Activated T-cell treated with anti-CD3 and anti-CD28 coated beads, Interleukin-2, amount 50 U/mL, for 72 hours (primary cell): ENCODE measurements at places on chromosomes 16 and 17.

- H3K36me3 ChIP-seq = no peaks in the 10 kb centered on the region
- H3K4me1 ChIP-seq = no peaks in the 10 kb centered on the region
- H3K27ac ChIP-seq = no peak overlapping the region
Observed at GRCh38 chr16:54268340-54268739, 18.2 kb downstream of the IRX3 start.

DNA sequence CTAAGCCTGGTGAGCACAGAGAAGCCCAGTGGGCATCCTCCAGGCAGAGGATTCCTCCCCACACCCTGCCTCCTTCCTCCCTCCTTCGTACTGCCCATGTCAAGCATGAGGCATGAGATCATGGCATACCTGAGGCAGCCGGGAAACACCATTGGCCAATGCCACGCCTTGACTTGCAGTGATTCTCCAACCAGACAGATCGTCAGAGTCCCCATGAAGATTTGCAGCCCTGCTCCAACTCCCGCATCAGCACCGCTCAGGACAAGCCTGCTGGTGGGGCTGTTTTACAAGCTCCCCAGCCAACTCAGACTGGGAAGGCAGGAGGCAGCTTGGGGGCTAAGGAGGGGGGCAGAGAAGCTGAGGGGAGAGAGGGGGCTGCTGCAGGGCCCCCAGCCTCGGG lies 2.9 kb upstream of the KRT16 start:
- no peaks in the 10 kb centered on the region for H3K36me3 ChIP-seq
- no peak for DNase-seq
- no peaks in the 10 kb centered on the region for H3K4me1 ChIP-seq

- no peak for DNase-seq
- H3K27me3 ChIP-seq = no peaks in the 10 kb centered on the region
- H3K27ac ChIP-seq = no peak overlapping the region
Observed at GRCh38 chr16:56295739-56296527, 104.6 kb downstream of the GNAO1 start.

- H3K36me3 ChIP-seq = no peaks in the 10 kb centered on the region
- H3K27me3 ChIP-seq = no peaks in the 10 kb centered on the region
- H3K4me1 ChIP-seq = peaks cover 32% of the 10 kb centered on the region
- no peak for DNase-seq
- H3K4me3 ChIP-seq = no peak overlapping the region
- H3K27ac ChIP-seq = no peak overlapping the region
Observed at GRCh38 chr16:87471278-87472141, 21.3 kb downstream of the ZCCHC14 start.

DNA sequence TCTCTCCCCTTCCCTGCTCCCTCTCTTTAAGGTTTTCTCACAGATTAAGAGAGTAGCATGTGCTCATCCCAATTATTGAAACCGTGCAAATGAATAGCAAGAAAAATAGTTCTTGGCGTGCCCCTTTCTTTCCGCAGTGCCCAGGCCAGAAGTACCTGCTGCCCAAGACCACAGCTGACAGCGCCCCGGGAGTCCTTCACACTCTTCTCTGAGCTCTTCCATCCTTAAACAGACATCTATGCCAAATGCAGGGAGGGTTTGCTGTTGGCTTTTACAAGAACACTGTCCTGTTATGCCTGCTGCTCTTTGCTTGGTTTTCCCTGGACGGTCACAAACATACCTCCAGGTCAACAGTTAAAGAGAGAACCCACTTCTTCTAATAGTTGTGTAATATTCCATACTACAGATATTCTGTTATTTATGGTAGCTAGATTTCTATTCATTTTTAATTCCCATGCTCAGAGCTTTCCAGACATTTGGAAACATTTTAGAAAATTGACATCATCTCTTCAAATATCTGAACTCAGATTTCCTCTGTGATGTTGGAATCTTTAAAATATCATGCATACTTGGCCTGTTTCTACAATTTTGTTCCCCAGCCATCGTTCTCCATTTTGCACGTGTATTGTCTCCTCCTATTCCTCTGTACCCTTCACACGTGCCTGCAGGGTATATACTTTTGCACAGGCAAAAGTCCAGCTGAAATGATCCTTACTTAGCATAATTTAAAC lies 416.7 kb downstream of the WWOX start:
- no peaks in the 10 kb centered on the region for H3K36me3 ChIP-seq
- no peaks in the 10 kb centered on the region for H3K27me3 ChIP-seq
- DNase-seq = no peak
- no peak overlapping the region for H3K27ac ChIP-seq
- no peak overlapping the region for H3K4me3 ChIP-seq

DNA sequence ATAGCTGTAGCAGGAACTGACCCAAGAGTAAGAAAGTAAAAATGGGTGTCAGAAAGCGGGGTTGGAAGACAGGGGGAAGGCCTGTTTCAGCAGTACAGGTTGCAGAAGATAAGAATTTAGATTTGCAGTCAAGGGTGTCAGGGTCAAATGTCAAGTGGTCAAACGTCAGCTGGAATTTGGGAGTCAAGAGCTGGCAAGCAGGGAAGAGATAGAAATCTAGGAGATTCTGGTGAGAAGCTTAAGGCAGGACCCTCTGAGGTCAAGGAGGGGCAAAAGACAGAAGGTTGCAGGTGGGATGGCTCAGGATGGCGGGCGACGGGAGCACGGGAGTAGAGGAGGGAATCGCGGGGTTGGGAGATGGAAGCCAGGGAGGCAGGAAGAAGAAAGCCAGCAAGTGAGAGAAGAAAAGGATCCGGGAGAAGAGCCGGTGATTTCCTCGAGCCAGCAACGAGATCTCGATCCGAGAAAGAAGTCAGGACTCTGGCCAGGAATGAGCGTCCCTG lies 335 bp downstream of the SLC25A35 start:
- peaks cover 18% of the 10 kb centered on the region for H3K4me1 ChIP-seq
- H3K27me3 ChIP-seq = no peaks in the 10 kb centered on the region
- peak overlapping the region; percentile 86 for H3K4me3 ChIP-seq
- peak overlapping the region; percentile 58 for H3K27ac ChIP-seq

DNA sequence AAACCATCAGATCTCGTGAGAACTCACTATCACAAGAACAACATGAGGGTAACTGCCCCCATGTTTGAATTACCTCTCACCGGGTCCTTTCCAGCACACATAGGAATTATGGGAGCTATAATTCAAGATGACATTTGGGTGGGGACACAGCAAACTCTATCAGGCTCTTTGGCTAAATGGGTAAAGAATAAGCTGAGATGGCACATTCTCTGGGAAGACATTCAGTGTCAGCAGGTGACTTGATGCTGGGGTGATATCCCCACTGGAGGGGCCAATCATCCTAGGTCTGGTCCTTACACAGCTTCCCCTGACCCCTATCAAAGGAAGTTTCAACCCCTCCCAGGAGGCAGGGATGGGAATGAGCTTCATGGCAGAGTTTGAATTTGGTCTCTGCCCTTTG lies 664.0 kb upstream of the EEF2KMT start:
- H3K4me3 ChIP-seq = no peak overlapping the region
- no peaks in the 10 kb centered on the region for H3K4me1 ChIP-seq
- H3K27me3 ChIP-seq = no peaks in the 10 kb centered on the region
- H3K36me3 ChIP-seq = no peaks in the 10 kb centered on the region
- DNase-seq = no peak

DNA sequence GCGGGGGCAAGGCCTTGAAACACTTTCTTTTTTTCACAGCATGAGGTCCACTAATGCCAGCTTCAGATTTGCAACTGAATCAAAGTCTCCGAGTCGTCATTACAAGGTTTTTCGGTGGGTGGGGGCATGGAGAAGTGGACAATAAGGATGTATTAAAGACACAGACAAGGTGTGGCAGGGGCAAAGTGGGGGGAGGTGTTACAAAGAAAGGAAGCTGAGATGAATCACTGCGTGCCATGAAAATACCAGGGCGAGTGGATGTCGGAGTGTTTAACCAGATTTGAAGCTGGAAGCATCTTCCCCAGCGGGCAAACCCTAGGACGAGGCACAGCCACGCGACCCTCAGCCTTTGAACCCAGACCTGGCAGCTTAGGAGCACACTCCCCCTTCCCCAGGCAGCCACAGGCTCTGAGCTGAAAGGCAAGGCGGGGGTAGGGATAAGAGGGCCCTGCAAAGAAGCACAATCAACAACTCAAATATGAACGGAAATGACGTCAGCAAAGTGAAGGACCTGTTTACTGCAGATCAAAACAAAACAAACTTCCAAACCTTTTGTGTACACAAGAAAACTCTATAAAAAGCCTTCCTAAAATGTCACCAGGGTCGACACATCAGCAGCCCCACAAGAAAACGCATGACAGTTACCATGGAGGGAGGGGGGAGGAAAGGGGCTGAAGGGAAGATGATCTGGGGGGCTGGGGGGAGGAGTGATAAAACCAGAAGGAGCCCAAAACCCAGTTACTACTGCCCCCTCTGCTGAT lies 5.6 kb upstream of the ZFHX3 start:
- H3K4me1 ChIP-seq = peaks cover 8% of the 10 kb centered on the region
- peaks cover 30% of the 10 kb centered on the region for H3K27me3 ChIP-seq
- no peak overlapping the region for H3K4me3 ChIP-seq
- H3K27ac ChIP-seq = no peak overlapping the region
- H3K36me3 ChIP-seq = peaks cover 4% of the 10 kb centered on the region

GRCh38 chr17:64203630-64204029 lies 59.4 kb downstream of the TEX2 start:
- H3K4me1 ChIP-seq = peaks cover 43% of the 10 kb centered on the region
- H3K27me3 ChIP-seq = no peaks in the 10 kb centered on the region
- H3K27ac ChIP-seq = no peak overlapping the region
- H3K36me3 ChIP-seq = no peaks in the 10 kb centered on the region
- DNase-seq = no peak

- DNase-seq = no peak
- H3K27me3 ChIP-seq = peaks cover 21% of the 10 kb centered on the region
- no peak overlapping the region for H3K4me3 ChIP-seq
- no peaks in the 10 kb centered on the region for H3K4me1 ChIP-seq
Observed at GRCh38 chr16:49351096-49351487, 22.5 kb upstream of the C16orf78 start.

DNA sequence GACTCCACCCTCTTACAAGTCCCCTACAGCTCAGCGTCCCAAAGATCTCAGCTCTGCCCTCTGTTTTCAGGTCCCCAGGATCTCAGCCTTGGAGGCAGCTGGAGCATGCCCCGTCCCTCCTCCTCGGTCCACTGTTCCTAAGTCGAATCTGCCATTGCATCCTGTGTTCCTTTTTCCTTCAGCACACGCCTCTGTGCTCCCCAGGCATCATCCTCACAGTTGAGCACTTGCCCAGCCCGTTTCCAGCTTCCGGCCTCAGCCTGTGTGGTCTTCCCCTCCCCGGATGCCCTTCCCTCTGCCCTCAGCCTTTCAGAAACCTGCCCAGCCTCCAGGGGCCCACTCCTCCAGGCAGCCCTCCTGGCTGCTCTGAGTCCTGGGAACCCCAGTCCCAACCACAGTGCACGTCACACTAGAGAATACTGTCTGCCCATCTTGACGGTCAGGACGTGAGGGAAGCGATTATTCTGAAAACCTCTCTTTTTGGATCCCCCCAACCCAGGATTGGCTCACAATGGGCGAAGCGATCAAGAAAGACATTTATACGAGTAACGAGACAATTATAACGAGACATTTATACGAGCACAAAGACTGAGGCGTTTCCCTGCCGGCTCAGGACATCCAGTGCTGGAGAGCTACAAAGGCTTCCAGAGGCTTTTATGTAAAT lies 41.4 kb downstream of the RPH3AL start:
- no peak overlapping the region for H3K4me3 ChIP-seq
- H3K4me1 ChIP-seq = no peaks in the 10 kb centered on the region
- DNase-seq = no peak
- no peak overlapping the region for H3K27ac ChIP-seq
- H3K36me3 ChIP-seq = no peaks in the 10 kb centered on the region
- H3K27me3 ChIP-seq = no peaks in the 10 kb centered on the region

GRCh38 chr16:9713156-9713555 lies 469.1 kb downstream of the GRIN2A start:
- H3K36me3 ChIP-seq = no peaks in the 10 kb centered on the region
- no peak overlapping the region for H3K27ac ChIP-seq
- no peak for DNase-seq
